ENCODE measurements at places on chromosomes 11 and 22.
A peak's percentile ranks its signal among the peaks of the same experiment; 100 is the strongest.

DNA sequence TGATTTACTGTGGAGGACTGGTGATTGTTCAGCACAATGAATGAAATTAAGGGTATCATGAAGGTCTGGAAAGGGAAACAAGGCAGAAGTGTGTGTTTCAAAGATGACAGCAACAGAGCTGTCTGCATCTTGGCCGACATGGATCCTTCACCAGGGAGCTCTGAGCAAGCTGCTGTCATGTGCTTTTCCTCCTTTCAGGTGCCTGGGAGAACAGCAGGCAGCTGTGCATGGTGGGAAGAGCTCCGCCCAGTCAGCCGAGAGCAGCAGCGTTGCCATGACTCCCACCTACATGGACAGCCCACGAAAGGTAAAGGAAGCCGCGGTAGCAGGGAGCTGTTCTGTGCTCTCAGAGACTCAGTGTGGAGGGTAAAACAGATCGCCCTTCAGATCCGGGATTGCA lies 87.1 kb upstream of the YWHAH start:
- ATAC-seq: no peak

DNA sequence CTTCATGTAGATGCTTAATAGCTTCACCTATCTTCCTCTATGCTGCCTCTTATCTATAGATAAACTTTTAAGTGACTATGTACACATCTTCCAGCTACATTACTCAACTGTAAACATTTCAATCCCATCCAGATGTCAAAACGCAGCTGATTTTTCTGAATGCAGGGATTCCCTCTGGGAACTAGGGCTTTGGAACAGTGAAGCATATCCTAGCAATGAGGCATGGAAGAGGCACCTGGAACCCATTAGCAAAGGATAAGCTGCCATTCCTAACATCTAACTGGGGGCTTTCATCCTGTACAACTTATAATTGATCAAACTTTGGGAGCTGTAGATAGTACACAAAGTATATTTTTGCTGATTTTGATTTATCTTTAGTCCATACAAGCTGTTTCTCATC lies 40.8 kb upstream of the OPCML start:
- ATAC-seq: no peak

DNA sequence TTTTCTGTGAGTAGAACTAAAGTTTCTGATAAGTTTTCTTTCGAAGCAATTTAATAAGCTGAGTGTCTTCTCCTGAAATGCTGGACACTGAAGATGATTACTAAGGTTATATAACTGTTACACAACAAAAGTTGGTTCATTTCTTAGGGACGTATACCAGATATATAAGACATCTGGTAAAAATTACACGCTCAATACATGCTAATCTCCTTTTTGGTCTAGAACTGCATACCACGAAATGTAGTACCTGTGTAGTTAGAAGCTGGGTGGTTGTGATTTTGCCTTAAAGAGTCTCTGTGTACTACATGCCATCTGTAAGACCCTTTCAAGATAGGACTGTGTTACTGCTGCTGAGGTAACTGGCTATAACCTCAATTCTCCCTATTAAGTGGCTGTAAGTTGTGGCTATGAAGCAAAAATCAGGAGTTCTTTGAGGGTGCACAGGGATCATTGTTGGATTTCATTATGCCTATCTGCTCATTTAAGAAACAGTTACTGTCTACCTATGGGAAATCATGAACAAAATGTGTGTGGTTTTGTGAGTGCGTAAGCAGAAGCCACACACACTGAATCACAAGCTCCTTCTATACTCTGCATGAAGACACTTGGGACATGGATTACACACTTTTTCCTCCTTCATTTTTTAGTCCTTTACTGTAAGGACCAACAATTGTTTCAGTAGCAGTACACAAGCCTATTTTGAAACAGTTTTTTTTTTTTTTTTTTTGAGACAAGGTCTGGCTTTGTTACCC lies 195.9 kb downstream of the SWAP70 start:
- no peak for ATAC-seq

GRCh38 chr11:31943056-31943780 lies 132.1 kb upstream of the PAX6 start:
- no peak for ATAC-seq

DNA sequence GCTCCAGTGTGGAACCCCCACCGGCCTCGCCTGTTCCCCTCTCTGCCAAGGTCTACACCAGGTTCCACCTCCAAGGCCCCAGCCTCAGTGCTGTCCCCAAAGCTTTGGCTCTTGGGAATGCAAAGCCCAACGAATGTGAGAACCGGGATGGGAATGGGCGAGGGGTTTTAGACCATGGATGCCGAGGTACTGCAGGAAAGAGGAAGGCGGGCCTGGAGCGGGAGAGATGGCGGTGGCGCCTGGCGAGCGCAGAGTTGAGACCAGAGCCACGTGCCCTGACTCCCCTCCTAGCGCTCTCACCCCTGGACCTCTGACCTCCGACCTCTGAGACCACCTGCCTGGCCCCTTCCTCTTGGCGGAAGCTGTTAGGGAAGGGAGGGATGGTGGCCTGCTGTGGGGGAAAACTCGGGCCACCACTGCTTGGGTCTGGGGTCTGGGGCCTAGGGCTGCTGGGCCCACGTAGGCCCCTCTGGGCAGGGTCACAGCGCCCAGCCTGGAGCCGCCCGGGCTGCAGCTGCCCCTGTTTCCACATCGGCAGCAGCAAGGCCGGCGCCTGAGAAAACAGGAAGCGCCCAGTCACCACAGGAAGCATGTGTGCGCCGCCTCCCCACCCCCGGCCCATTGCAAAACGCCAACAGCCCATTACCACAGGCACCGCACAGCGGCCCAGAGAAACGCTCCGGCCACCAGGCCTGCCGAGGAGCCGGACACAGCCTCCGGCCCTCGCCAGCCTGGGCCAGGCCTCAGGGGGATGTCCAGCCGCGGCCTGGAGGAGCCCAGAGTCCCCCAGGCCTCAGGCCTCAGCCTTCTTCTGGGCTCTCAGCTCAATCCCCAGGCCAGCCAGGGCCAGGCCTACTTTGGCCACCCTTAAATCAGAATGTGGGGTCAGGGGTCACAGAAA lies 13.8 kb upstream of the SLC39A13 start:
- peak; percentile 27 for ATAC-seq

All from esophagus mucosa (tissue), 1 donor.